T-cell (primary cell): ENCODE measurements at places on chromosomes 6 and 20.

DNA sequence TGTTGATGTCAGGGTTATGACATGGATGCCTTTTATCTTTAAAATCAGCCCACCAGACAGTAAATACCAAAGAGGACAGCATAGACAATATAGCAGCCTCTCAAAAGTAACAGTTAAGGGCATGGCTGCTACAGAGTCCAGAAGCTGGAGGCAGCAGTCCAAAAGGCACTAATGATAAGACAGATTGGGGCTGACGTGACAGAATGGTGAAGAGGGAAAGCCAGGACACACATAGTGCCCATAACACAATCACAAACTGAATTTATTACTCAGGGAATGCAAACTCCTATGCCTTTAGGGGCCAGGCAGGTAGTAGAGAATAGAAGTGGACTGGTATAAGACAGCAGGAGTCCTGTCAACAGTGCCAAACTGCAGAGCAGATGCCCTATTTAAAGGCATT is 40.7 kb downstream of the TP53INP2 start:
- DNase-seq = no peak

- DNase-seq = no peak
These were observed 91.3 kb upstream of the DTNBP1 start for GRCh38 chr6:15754035-15754705.

GRCh38 chr20:50663095-50663821 is 28.1 kb downstream of the RIPOR3 start:
- DNase-seq = no peak

DNA sequence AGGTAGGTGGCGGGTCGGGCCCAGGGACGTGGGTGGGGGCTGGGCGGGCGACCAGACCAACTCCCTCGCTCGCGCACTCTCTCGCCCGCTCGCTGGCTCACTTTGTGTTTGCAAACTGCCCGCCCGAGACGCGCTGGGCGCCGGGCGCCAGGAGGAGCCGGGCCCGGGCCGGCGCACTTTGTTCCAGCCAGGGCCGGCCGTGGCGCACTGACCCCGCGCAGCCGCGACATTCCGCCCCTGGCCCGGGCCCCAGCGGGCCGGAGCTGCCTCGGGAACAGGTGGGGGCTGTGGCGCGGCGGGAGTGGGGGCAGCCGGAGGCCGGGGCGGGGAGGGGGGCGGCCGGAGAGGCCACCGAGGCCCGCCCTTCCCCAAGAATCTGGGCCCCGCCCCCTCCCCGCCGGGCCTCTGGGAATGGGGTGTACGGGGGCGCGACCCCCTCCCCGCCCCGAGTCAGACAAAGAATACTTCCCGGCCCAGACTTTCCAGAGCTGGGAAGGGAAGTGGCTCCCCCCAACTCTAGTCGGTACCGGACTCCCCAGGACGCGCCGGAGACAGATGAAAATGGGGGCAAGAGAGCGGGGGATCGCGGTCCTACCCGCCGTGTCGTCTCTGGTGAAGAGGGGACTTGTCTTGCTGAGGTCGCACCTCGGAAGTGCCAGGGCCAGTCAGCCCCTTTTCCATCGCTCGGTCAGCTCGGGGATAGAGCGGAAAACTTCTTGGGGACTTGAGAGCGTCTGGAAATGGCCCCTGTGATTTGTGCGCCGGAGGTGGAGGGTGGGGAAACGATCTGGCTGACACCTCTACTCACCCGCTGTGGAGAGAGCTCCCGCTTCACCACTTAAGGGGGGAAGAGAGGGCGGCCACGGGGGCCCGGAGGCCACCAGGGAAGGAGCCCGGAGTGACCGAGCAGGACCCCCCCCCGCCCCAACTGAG is 951 bp downstream of the FOXP4 start:
- no peak for DNase-seq

DNA sequence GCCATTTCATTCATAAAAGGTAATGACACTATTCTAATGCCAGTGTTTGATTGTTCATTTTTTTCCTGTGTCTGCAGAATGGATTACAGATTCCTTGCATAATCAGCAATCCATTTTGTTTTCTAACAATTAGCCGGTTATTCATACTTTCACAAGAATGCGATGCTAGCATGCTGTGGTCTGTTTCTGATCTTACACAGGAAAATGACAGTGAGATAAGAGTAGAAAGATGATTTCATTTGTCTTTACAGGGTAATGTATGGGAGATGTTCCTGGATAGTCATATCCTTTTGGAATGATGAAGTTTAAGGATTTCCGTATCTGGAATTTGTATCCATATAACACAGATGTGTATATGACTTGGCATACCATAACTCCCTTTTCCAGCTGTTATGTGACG is 207.3 kb downstream of the FARS2 start:
- DNase-seq = no peak

GRCh38 chr6:114284281-114284680 is 58.5 kb downstream of the HS3ST5 start:
- DNase-seq = no peak
